Daoy (cell line): ENCODE measurements at places on chromosomes 1 and 21. TPM values are rescaled to one million over a fixed set of nuclear protein-coding genes. Genes with fewer than 3 reads are reported as not detected.

DNA sequence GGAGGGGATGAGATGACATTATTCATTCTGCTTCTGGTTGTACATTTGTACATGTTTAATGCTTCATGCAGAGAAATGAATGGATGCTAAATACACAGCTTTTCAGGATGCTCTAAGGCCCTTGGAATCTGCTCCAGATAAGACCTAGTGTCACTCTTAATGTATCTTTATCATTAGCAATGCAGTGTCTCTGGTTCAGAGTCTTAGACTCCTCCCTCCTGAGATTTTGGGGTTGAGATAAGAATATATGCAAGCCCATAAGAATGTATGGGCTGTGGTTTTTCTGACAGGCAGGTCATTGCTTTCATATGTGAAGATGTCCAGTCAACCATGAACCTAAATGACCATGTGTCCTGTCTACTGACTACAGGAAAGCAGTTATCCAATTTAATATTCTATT is 415.5 kb downstream of the RPS6KC1 start:
- DNase-seq, result no peak

UBL4B gene
- not detected in 2 replicates for total RNA-seq

HSD3B1 gene
- total RNA-seq, result not detected in 2 replicates

MSH4 gene
- total RNA-seq, result 0.06 and 0.34 TPM in 2 replicates
